Testis (tissue), 5 donors: ENCODE measurements at places on chromosomes 12 and 14.
A peak's percentile ranks its signal among the peaks of the same experiment; 100 is the strongest.

GRCh38 chr14:24692382-24693352, 58.7 kb upstream of the GZMB start:
- DNase-seq, result no peak

GRCh38 chr14:104953896-104954656, 24.1 kb downstream of the AHNAK2 start:
- no peak for DNase-seq

GRCh38 chr14:93028724-93029076, 87.0 kb downstream of the ITPK1 start:
- DNase-seq, result no peak

GRCh38 chr14:72673179-72673578, 220.7 kb downstream of the DPF3 start:
- DNase-seq, result no peak

DNA sequence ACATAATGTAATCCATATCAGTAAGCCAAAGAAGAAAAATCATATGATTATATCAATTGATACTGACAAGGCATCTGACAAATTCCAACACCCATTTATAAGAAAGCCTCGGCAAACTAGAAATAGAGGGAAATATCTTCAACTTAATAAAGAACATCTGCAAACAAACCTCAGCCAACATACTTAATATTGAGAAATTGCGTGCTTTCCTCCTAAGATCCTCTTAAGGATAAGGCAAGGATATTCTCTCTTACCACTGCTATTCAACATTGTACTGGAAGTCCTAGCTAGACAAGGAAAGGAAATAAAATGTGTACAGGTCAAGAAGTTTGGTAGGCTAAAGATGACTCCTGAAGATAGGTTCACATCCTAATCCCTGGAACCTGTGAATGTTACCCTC, 115.9 kb downstream of the DERA start:
- no peak for DNase-seq

DNA sequence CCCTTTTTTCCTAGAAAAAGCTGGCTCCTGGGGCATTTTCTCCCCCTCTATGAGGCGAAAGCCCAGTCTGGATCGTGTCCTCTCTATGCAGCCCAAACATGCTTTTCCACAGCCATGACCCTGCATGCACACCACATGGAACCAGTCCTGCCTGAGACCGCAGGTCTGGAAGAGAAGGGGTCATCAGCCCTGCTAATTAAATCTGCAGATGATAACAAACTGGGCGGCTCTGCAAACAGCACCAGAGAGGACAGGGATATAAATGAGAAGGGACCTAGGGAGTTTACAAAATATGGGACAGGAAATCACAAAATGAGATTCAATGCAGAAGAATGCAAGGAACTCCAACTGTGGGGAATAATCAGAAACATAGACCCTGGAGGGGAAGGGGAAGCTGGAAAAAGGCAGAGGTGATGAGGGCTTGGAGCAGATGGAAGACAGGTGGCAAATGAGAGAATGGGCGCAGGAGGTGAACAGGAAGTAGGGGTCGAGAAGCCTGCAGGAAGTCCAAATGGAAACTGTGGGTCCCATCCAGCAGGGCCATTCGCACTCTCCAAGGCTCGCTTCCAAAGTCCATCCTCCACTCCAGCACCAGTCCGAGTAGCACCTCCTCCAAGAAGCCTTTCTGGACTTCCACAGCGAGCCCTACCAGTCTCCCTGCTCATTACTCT, 76.3 kb downstream of the ANO2 start:
- no peak for DNase-seq

DNA sequence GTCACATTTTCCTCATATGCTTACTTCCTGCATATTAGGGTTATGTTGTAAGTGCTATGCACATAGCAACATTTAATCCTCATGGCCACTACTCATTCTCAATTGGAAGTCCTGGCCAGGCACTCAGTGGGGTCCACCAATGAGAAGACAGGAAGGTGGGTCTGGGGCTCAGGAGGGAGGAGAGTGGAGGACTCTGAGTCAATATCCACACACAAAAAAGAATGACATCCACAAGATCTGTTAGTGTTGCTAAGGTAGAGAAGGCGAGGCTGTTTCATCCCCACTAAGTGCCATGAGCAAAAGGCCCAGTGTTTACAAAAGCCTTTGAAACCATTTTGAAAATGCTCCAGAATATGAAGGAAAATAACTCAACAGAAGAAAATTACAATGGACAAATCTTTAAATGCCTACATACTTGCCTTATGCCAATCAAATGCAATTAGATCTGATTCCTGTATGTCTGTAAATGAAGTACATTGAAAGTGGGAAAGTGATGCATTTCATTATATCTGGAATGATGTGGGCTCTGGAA, 53.9 kb downstream of the EID3 start:
- no peak for DNase-seq

DNA sequence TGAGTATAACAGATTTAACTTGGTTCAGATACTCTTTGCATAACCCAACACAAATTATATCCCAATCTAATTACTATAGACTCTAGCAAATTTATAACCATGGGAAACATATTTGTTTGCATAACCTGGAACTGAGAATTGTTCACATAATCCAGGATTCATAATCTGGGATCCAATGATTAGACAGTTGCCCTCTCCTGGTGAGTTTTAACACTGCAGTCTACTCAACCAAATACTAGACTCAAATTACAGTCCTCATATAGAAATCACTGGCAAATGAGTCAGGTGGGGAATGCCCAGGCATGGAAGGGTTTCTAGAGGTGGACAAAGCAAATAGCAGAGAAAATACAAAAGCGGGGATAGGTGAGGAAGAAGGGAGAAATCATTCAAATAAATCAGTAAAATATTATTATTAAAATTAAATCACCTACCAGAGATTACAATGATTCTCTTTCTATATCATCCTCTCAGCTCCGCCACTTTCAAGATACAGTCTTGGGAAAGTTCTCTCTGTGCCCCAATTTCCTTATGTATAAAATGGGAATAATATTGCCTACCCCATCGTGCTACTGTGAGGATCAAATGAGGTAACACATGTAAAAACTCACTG, 9.4 kb downstream of the GCH1 start:
- DNase-seq, result peak; percentile 39

DNA sequence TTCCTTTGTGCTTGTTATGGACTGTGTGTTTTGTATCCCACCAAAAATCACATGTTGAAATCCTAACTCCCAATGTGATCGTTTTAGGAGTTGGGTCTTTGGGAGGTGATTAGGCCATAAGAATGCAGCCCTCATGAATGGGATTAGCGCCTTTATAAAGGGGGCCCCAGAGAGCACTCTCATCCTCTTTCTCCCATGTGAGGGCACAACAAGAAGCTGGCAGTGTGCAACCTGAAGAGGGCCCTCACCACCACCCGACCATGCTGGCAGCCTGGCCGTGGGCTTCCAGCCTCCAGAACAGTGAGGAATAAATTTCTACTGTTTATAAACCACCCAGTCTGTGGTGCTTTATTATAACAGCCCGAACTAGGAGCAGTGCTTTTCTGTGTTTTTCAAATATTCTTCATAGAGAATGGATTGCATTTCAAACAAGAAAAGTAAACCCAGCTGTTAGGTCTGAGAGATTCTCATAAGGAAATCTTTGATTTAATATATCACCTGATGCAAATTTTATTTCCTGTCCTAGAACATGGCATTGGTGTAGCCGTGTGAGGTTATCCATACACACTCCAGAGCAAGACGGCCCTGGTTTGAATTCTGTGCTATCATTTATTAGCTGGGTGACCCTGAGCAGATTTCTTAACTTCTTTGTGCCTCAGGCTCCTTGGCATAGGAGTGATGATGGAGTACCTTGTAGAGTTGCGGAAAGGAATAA, 27.8 kb downstream of the HSPB8 start:
- no peak for DNase-seq

- no peak for DNase-seq
Observed at GRCh38 chr12:61810486-61810885, 449.7 kb upstream of the USP15 start.

DNA sequence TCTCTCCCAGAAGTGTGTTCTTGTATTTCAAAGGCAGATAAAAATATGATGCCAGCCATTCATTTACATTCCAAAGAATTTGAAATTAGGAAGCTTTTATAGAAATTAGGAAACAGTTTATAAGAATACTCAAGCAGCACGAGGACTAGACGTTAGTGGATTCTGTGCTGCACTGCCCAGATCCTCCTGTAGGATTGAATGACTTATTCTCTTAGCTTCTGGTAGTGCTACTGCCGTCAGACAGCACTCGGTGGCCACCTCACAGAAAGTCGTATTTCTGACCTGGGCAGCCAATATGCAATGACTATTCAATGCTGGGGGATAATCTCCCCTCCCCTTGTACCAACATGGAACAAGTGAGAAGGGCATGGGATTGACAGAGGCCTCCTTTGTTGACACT, 326.4 kb downstream of the RPL10L start:
- no peak for DNase-seq

- DNase-seq, result no peak
Observed at GRCh38 chr12:130478786-130479185, 141.1 kb downstream of the PIWIL1 start.

- no peak for DNase-seq
Observed at GRCh38 chr12:78698747-78699146, 165.8 kb upstream of the SYT1 start.

GRCh38 chr12:12661086-12661856, 34.7 kb downstream of the GPR19 start:
- no peak for DNase-seq

- no peak for DNase-seq
Observed at GRCh38 chr14:20969336-20969735, 14.0 kb downstream of the RNASE2 start.

- DNase-seq, result no peak
Observed at GRCh38 chr12:54033980-54034784, 1.3 kb downstream of the HOXC5 start.

DNA sequence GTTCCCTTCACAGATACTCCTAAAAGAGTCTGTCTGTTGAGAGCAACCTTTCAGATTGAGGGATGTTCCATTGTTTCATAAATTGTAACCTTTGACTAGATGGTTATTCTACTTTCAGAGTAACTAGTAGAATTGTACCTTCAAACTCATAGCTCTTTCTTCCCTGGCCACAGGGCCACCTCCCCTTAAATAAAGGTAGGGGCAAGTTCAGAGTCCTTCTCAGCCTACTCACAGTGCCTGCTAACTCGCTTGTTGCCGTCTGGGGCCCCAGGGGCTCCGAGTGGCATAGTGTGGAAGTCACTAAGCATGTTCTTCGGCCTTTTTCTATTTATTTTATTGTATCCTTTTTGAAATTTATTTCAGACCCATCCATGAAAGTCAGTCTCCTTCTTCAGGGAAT, 250.4 kb downstream of the ALX1 start:
- no peak for DNase-seq

DNA sequence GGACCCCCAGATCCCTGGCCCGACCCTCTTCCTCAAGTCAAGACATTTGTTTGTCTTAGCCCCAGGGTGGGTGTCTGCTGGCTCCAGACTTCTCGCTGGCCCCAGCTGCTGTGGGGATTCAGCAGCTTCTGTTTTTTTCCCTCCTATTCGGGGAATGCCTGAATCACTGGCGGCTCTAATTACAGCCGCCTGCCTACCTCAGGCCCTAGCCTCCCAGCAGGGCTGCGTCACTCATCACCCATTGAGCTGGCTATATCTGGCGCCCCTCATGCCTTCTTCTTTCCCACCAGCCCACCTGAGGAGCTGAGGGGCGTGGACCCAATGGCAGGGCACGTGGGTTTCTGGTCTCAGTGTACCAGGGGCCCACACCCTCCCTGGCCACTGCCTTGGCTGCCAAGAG, 10.1 kb downstream of the KRT80 start:
- no peak for DNase-seq

- no peak for DNase-seq
Observed at GRCh38 chr14:33948145-33948868, 2.6 kb downstream of the EGLN3 start.

DNA sequence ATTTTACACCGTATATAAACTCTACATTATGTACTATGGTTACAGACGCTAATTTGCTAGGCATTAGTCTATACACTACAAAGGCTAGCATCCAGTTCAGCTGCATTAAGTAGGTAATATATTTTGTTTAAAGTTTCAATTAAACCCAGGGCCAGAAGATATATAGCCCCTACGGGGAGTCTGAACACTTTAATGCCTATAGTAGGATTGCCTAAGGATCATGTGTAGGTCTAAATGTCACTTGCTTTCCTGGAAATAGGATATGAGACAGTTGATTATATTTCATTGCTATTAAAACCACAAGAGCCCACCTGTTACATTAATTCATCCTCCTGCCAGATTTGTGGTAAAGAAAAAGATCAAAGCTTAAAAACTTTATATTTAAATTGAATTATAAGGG, 286.9 kb downstream of the TMTC2 start:
- no peak for DNase-seq

DNA sequence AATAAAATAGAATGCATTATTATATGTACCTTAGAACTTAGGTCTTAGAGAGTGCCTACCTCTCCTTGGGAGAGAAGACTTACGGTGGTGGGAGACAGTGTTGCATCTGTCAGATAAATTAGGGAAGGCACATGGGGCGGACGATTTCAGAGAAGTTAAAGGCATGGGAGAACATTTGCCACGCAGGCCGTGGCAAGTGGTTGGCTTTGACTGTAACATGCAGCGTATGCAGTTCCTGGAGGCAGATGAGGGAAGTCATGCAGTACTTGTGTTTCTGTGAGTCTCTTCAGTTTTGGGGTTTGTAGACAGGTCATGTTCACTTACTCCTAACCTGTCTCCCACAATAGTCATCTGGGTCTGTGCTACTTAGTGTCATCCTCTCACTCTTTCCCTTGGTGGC, 43.6 kb downstream of the ETV6 start:
- no peak for DNase-seq

- DNase-seq, result no peak
Observed at GRCh38 chr12:107622001-107622400, 63.6 kb upstream of the PWP1 start.

- DNase-seq, result no peak
Observed at GRCh38 chr12:42582498-42582897, 7.0 kb downstream of the PRICKLE1 start.

DNA sequence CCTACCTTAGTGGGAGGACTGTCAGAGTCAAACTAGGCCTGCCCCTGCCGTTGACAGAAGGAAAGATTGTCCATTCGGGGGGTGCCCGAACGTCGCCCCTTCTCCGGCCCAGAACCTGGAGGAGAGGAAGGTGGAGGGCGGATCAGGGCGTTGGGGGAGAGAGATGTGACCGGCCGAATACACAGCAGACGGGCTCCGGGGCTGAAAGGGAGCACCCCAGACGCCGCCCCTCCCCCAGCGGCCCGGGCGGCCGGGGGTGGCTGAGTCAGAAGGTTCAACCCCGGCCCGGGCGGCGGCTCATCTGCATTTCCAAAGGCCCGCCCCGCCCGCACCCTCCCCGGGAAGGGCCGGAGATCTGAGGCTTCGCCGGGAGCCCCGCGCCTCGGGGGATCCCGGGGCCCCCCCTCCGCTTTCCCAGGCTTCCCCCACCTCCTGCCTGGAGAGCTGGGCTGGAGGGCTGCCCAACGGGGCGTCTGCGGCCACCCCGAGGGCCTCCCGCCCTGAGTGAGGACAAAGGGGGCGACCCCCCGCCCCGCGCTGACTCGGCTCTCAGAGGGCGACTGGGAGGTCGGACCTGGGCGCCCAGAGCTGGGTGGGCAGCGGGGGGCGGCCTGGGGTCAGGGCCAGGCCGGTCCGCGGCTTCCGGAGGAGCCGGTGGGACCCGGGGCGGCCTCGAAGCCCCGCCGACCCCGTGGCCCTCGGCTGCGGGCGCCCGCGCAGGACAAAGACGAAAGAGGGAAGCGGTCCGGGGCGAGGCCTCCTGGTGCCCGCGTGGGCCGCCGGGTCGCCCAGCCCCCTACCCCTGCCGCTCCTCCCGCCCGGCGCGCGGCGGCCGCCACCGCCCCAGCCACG, 3.7 kb upstream of the SETD1B start:
- peak; percentile 88 for DNase-seq

- no peak for DNase-seq
Observed at GRCh38 chr12:77019920-77020319, 45.4 kb downstream of the E2F7 start.
